Motor neuron (in vitro differentiated cells): ENCODE measurements at places on chromosomes 16 and 17. TPM values are rescaled to one million over a fixed set of nuclear protein-coding genes. Genes with fewer than 3 reads are reported as not detected.

Gene PCGF2
- 16.8 and 17.8 TPM in 2 replicates for total RNA-seq

Gene MAF
- total RNA-seq = 0.10 and 0.19 TPM in 2 replicates

Gene DNAH9
- total RNA-seq = 2.9 TPM in 2 replicates

Gene EVI2A
- 5.9 and 6.5 TPM in 2 replicates for total RNA-seq

Gene MIEF2
- total RNA-seq = 10.6 and 10.7 TPM in 2 replicates

Gene TNFRSF13B
- 0.53 and 0.66 TPM in 2 replicates for total RNA-seq

Gene TNRC6C
- total RNA-seq = 14.8 and 22.3 TPM in 2 replicates

Gene MFAP4
- 5.3 and 7.3 TPM in 2 replicates for total RNA-seq

Gene CCL17
- total RNA-seq = not detected in 2 replicates

DNA sequence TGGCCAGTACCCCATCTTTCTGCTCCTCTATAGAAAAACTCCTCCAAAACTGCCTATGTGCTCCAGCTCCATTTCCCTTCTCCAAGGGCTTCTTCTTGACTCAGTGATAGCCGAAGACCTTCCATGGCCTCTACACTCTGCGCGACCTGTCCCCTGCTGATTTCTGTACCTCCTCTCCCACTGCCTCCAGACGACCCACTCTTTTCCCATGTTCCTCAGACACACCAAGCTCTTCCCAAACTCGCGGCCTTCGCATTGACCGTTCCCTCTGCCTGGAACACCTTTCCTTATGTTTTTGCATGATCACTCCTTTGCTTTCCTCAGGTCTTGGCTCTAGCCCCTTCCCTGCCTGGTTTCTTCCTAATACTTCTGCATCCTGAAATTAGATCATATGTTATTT is 255.6 kb upstream of the SDK2 start:
- no peak for ATAC-seq

GRCh38 chr17:44120851-44121605 is 2.4 kb downstream of the HDAC5 start:
- no peak for ATAC-seq

DNA sequence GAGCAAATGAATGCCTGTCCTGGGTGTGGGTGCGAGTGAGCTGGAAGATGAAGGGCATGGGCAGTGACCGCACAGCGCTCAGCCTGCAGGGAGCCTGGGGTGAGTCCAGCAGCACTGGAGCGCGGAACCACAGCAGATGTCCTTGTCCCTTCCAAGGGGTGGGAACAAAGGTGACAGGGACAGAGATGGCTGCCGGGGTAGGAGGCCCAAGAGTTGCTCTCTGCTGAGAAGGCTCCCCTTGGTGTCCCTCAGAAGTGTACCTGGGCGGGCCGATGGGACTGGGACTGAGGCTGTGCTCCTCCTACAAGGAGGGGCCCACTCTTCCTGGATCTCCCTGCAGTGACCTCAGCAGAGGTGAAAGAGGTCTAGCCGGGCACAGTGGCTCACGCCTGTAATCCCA is 7.6 kb upstream of the PGAP6 start:
- no peak for ATAC-seq

DNA sequence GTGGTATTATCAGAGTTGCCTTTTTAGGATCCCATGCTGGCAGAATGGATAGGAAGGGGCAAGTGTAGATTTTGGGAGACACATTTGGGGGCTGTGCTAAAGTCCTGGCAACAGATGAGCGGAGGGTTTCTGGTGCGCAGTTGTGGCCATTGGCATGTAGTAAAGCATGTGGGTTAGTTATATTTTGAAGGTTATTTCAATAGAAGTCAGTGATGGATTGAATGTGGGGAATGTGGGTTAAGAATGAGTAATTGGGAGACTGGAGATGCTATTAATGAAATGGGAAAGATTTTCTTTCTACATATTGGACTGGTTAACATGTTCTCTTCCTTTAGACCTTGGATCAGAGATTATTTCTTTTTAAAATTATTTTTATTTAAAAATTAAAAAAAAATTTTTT is 10.0 kb downstream of the DUS2 start:
- no peak for ATAC-seq

- ATAC-seq = no peak
Observed at GRCh38 chr17:81071761-81072741, 37.1 kb downstream of the BAIAP2 start.

DNA sequence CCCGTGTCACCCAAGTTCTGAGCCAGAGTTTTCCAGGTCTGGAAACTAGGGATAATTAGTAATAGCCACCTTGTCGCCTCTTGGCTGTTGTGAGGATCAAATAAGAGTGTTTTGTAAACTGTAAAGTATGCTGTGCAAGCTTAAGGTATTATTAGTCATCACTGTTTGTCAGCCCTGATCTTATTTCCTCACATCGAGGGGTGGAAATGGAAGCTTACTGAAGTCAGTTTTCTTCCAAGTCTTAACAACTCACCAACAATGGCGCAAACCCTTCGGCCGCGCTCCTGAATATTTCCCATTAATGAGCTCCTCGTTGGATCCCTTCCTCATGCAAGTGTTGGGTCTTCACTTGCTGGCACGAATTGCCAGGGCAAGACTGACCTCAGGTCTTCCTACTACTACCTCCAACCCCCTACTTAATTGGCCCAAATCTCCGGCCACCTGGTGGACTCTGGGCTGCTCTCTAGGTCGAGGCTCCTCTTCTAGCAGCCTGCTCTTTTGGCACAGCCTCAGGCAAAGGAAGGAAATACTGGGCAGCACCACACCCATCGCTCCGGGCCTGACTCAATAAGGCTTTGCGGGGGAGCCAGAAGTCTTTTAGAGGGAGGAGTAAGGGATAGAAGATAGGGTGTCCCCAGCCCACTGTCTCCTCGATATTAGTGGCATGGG is 885 bp upstream of the SLC35B1 start:
- no peak for ATAC-seq

DNA sequence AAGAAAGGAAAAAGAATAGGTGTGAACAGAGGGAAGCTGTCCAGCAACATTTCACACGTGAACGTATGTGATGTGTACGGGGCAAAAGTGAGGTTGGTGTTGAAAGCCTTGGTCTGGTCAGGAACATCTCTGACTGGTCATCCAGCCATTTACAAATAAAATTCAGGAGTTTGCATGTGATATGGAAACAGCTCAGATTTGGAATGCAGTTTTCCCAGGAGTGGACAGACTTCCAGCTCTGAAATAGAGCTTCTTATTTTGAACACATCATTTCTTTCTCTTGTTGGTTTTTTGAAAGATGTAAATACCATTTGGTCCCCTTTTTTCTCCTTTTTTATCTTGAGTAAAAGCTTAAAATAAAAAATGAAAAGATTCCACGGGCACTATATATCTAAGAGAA is 566.2 kb upstream of the ZFHX3 start:
- no peak for ATAC-seq

DNA sequence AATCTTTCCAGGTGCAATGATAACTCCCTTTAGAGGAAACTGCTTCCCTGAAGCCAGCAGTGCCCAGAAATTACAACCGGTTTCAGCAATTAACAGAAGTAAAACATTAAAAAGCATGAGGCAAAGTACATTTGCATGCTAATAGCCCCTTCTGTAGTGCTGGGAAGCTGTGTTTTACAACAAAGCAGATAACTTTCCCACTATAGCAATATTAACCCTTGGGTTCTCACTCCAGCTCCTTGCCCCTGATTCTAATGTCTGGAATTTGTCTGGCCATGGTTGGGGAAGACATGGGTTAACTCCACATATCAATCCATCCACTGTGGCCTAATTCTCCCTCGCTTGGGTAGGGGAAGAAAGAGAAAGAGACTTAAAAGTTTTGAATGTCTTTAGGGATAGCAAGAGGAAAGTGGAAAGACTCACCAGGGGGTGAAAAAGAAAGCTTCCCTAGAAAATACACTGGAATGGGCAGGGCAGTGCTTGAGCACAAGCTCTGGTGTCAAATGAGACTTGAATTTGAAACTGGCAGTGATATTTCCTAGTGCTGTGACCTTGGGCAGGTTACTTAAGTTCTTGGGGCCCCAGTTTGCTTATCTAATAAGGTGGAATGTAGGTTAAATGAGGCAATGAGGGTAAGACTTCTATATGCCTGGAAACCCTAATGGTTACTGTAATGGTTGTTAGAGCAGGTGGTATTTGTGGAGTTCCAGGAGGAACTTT is 102.0 kb downstream of the SOX9 start:
- ATAC-seq = peak; percentile 54

DNA sequence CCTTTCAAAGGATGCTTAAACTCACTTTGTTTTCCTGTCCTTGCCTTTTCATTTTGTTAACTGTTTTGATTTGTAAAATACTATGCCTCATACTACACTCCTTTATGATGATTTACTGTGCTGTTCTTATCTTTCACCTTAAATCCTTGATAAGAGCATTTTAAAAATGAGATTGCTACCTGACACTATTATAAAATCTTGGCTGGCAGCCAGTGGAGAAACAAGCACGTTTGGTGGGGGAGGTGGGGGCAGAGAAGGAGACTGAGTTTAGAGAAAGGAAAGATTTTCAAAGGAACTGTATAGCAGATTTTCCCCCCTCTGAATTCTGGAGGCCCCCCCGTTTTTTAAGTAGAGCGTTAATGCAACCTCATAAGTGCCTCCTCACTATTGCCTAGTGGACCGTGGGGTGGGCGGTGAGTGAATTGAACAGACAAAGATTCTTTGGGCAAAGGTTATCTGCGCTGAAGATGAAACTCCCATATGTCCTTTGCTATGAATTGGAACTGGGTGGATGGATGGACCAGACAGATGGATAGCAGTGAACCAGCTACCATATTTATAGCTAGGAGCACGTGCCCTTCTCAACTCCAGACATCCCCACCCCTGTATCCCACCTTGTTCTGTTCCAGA is 200.2 kb downstream of the CCDC182 start:
- no peak for ATAC-seq

DNA sequence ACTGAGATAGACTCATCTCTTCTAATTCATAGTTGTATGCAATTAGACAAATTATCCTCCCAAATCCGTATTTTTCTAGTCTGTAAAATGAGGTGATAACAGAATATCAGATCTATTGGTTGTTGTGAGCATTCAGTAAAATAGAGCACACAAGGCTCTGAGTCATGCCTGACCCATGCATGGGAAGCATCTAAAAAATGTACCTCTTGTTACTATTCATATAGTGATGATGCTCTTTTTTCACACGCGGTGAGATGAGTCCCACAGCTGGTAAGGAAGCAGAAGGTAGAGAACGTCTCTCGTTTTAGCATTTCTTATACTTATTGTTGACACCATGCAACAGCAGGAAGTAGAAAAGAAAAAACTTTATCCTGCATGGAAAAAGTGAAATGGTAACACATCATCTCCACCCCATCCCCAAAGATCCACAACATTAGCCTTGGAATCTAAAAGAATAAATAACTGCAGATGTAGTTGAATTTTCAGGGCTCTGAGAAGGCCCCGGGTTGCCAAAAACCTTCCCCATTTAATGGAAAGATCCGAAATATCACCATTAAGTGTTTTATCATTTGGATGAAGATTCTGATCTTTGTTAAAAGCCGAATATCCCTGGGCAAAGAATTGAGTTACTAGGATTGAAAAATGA is 215.6 kb downstream of the TMEM114 start:
- ATAC-seq = no peak

GRCh38 chr17:13502263-13502662 is 99.5 kb downstream of the HS3ST3A1 start:
- no peak for ATAC-seq
